ENCODE measurements at places on chromosomes 4 and X.

DNA sequence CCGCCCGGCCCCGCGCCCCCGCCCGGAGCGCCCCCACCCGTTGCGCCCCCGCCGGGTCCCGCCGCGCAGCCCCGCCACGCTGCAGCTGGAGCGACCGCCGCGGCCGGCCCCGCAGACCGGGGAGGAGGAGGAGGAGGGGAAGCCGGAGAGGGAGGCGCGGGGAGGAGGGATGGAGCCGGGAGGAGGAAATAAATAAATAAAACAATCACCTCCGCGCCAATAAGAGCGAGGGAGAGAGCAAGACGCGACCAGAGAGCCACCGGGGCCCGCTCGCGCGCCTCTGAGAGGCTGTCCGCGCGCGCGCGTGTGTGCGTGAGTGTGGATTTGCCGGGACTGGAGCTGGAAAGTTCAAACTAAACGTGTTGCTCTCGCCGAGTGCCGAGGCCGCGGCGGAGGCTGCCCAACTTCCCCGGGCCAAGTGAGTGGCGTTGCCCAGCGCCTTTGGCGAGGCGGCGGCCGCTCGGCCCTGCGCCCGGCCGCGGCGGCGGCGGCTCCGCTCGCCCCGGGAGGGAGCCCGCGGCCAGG lies 2184.4 kb upstream of the TENM3 start:
- DNase-seq: no peak

- no peak for DNase-seq
Observed at GRCh38 chrX:19887911-19888879, 795 bp upstream of the SH3KBP1 start.

GRCh38 chr4:15735536-15735935 lies 32.7 kb downstream of the BST1 start:
- no peak for DNase-seq

DNA sequence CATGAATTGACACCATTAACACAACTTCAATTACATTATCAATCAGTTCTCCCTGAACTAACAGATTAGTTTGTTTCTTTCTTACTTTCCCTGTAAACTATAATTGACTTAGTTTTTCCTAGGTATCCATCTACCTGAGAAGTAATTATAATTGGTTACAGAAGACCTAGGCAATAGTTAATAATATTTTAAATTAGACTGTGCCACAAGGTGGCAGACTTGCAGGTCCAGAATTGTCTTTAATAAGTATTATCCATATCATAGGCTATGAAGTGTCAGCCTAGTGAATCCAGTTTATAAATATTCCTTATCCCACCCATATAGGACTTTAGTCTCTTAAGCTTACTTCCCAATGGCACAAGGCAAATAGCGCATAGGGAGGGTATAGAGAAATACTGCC lies 48.9 kb upstream of the FAM47B start:
- DNase-seq: no peak

GRCh38 chrX:107687445-107687844 lies 59.1 kb downstream of the PRPS1 start:
- DNase-seq: no peak

GRCh38 chr4:25767877-25768725 lies 94.7 kb downstream of the SEL1L3 start:
- no peak for DNase-seq
